ENCODE measurements at places on chromosomes 2 and 18.

DNA sequence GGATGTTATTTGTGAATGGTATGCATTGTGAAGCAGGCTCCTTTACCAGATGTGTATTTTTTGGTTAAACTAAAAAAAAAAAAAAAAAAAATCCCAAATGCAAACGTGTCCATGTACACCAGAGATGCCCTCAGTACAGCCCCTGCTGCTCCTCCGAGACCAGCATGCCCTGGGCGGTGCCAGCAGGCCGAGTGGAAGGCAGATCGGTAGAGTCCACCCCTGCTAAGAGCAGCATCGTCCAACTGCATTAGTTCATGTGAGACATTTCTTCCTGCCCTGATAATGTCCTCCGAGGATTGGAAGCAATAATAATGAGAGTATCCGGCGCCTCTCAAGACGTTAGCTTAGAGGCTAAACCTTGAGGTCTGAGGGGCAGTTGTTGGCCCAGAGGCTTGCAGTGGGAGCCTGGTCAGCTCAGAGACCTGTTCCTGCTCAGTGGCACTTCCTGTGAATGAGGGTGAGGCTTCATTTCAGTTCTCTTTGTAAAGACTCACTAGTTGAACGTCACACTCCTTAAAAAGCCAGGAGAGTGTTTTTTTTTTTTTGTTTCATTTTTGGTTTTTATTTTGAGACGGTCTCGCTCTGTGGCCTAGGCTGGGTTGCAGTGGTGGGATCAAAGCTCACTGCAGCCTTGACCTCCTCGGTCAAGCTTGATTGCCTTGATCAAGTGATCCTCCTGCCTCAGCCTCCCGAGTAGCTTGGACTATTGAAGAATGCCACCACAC lies 5.6 kb downstream of the SLC66A3 start:
- H3K27ac ChIP-seq = peak overlapping the region; percentile 35
- no peak for DNase-seq
- H3K4me3 ChIP-seq = no peak overlapping the region
- H3K27me3 ChIP-seq = no peaks in the 10 kb centered on the region

DNA sequence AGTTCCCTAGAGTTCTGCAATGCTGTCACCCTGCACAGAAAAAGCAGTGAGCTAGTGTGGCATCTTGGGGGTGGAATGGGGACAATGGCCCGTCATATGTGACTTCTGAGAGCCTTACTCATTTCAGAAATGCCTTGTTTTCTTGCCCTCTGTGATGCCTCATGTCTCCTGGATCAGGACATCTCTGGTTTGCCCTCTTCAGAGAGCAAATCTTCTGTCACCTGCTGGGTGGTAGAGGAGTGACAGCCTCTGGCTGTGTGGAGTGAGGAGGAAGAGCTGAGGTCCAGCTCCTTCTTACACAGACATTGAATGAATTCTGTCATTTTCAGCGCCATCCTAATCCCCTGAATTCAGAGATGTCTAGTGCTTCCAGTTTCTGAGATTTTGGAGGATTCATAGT lies 55.6 kb upstream of the PHLPP1 start:
- H3K27me3 ChIP-seq = no peaks in the 10 kb centered on the region
- no peak overlapping the region for H3K27ac ChIP-seq
- no peaks in the 10 kb centered on the region for H3K36me3 ChIP-seq
- DNase-seq = no peak

GRCh38 chr2:187593697-187594096 lies 39.5 kb upstream of the TFPI start:
- H3K27me3 ChIP-seq = no peaks in the 10 kb centered on the region
- no peak overlapping the region for H3K27ac ChIP-seq
- DNase-seq = no peak
- H3K36me3 ChIP-seq = no peaks in the 10 kb centered on the region

GRCh38 chr18:79922971-79923411 lies 28.5 kb downstream of the SLC66A2 start:
- H3K27ac ChIP-seq = no peak overlapping the region
- no peak overlapping the region for H3K4me3 ChIP-seq
- H3K27me3 ChIP-seq = no peaks in the 10 kb centered on the region
- no peaks in the 10 kb centered on the region for H3K4me1 ChIP-seq

DNA sequence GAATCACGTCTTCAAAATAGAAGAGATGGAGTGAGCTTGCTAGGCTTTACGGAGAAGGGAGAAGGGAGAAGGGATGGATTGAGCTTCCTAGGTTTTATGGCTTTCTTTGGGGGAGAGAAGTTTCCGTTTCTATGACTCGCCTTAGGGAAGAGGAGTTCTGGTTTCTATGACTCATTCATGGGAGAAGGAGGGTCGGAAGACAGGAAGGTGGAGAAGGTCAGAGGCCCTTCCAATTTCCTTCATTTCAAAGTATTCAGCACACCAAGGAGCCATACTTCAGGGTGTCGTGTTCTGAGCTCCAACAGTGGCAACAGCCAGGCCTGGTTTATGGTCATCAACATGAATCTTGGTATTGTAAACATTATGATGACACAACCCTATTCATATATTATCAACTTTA lies 284.7 kb upstream of the VWC2L start:
- no peak overlapping the region for H3K27ac ChIP-seq
- DNase-seq = no peak
- H3K4me1 ChIP-seq = no peaks in the 10 kb centered on the region

DNA sequence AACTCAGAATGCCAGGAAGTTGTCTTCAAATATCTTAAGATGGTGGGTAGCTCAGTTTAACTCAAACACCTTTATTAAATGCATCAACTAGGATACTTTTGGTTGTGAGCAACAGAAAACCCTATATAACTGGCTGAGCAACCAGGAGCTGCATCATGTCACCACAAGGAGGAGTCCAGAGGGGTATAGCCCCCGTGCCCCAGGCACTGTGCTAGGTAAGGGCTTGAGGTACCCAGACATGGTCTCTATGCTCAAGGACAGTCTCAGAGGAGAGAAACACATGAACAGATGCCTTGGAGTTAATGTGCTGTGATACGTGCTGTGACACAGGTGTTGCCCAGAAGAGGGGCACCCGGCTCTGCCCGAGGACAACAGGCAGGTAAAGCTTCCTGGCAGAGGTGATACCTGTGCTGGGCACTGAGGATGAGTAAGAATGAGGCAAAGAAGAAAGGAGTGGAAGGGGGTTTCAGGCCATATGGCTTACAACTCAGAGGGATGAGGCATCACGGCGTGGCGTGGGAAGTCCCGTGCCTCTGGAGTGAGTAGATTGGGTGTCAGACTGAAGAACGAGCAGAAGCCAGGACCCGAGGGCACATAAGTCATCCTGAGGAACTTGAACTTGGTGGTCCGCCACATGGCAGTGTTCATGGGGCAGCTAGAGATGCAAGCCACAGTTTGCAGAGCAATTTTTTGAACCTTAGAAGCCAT lies 32.0 kb upstream of the CAB39 start:
- no peak overlapping the region for H3K27ac ChIP-seq
- DNase-seq = no peak

DNA sequence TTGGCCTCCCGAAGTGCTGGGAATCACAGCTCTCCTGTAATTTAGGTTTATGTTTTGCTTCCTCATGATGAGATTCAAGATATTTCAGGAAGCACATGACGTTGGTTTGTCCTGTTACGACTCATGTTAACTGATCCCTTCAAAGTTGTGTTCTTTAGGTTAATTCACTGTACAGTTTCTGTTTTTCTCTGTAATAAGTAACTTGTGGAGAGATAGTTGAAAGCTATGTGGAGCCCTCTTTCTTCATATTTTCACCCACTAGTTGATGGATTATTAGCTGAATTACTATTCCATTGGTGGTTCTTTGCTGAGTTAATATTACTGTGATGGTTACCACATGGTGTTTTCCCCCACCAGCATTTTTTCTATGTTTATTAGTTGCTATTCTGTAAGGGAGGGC lies 18.3 kb upstream of the CHCHD5 start:
- no peak for DNase-seq
- no peak overlapping the region for H3K4me3 ChIP-seq
- peaks cover 2% of the 10 kb centered on the region for H3K36me3 ChIP-seq
- H3K27ac ChIP-seq = no peak overlapping the region

GRCh38 chr2:99819766-99820165 lies 322.6 kb downstream of the AFF3 start:
- no peak overlapping the region for H3K4me3 ChIP-seq
- no peaks in the 10 kb centered on the region for H3K27me3 ChIP-seq

- H3K36me3 ChIP-seq = no peaks in the 10 kb centered on the region
- H3K27ac ChIP-seq = no peak overlapping the region
- H3K27me3 ChIP-seq = peaks cover 4% of the 10 kb centered on the region
- DNase-seq = no peak
- H3K4me3 ChIP-seq = no peak overlapping the region
Observed at GRCh38 chr2:172155752-172156151, 53.1 kb upstream of the DLX2 start.

DNA sequence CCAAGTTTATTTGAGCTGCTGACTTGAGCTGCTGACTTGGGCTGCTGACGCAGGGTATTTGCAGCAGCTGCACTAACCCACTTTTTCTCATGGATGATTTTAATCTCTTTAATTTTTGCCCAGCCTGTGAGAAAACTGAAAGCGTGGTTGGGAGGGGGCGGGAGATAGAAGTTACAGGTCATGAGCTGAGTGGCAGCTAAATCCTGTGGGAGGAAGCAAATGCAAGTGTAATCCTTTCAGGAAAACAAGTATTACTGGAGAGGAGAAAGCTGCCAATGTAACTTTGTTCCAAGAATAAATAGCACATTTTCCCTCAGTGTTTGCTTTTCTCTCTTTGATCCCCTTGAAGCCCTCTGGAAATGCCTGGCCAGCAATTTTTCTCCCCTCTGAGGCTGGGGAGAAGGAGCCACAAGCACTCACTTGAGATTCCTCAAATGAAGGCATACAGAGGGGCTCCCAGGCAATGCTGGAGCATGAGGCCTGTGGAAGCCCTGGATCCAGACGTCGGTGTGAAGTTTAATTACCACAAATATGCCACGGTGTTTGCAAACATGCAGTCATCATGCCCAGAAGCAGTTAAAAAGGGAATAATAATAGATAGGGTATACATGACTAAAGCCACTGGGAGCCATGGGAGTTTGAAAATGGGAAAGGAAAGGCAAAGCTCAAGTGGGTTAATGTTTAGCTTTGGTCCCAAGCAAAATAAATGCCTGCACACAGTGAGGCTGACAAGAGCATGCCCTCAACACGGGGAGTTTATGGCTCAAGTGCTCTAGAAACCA lies 10.4 kb upstream of the EVA1A start:
- no peaks in the 10 kb centered on the region for H3K27me3 ChIP-seq
- H3K27ac ChIP-seq = peak overlapping the region; percentile 19
- DNase-seq = no peak
- H3K4me3 ChIP-seq = no peak overlapping the region

- H3K27me3 ChIP-seq = no peaks in the 10 kb centered on the region
- DNase-seq = no peak
- no peak overlapping the region for H3K4me3 ChIP-seq
- H3K27ac ChIP-seq = no peak overlapping the region
- H3K4me1 ChIP-seq = no peaks in the 10 kb centered on the region
- no peaks in the 10 kb centered on the region for H3K36me3 ChIP-seq
Observed at GRCh38 chr2:144137705-144138428, 382.1 kb downstream of the ZEB2 start.

- H3K27me3 ChIP-seq = no peaks in the 10 kb centered on the region
- H3K36me3 ChIP-seq = peaks cover 33% of the 10 kb centered on the region
- H3K27ac ChIP-seq = no peak overlapping the region
- no peak overlapping the region for H3K4me3 ChIP-seq
- no peak for DNase-seq
- no peaks in the 10 kb centered on the region for H3K4me1 ChIP-seq
Observed at GRCh38 chr2:209501579-209501978, 77.7 kb downstream of the MAP2 start.

GRCh38 chr2:227881866-227882517 lies 10.6 kb downstream of the DAW1 start:
- no peak overlapping the region for H3K27ac ChIP-seq
- no peak overlapping the region for H3K4me3 ChIP-seq
- no peaks in the 10 kb centered on the region for H3K36me3 ChIP-seq
- no peaks in the 10 kb centered on the region for H3K4me1 ChIP-seq
- no peaks in the 10 kb centered on the region for H3K27me3 ChIP-seq

DNA sequence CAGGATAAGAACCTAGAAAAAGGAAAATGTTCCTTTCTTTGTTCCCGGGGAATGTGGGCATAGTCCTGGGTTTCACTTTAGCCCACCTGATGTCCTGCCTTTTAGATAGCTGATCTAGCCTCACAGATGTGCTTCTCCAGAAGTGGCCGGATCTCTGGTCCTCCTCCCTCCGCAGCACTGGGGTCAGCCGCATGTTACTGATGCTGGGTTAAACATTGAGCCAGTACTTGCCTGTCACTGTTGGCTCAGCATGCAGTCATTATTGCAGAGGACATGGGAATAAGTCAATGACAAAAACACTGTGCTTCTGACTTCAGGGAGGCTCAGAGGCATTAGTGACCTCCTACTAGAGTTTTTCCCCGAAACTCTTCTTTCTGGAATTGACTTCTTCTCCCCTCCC lies 27.6 kb downstream of the NCK2 start:
- H3K27me3 ChIP-seq = no peaks in the 10 kb centered on the region
- DNase-seq = no peak
- H3K36me3 ChIP-seq = no peaks in the 10 kb centered on the region
- peaks cover 3% of the 10 kb centered on the region for H3K4me1 ChIP-seq
- H3K4me3 ChIP-seq = no peak overlapping the region

GRCh38 chr2:207744050-207744449 lies 25.7 kb downstream of the FZD5 start:
- H3K27me3 ChIP-seq = no peaks in the 10 kb centered on the region
- no peaks in the 10 kb centered on the region for H3K4me1 ChIP-seq
- no peak for DNase-seq
- no peak overlapping the region for H3K27ac ChIP-seq

- H3K4me1 ChIP-seq = no peaks in the 10 kb centered on the region
- no peak overlapping the region for H3K4me3 ChIP-seq
- H3K27me3 ChIP-seq = no peaks in the 10 kb centered on the region
- DNase-seq = no peak
Observed at GRCh38 chr2:209472112-209472832, 48.4 kb downstream of the MAP2 start.

- no peaks in the 10 kb centered on the region for H3K4me1 ChIP-seq
- no peaks in the 10 kb centered on the region for H3K27me3 ChIP-seq
- no peak overlapping the region for H3K27ac ChIP-seq
- DNase-seq = no peak
Observed at GRCh38 chr2:147051248-147051647, 793.6 kb upstream of the ACVR2A start.

- H3K36me3 ChIP-seq = no peaks in the 10 kb centered on the region
- H3K4me3 ChIP-seq = no peak overlapping the region
- H3K27me3 ChIP-seq = no peaks in the 10 kb centered on the region
- H3K27ac ChIP-seq = no peak overlapping the region
- DNase-seq = no peak
Observed at GRCh38 chr2:217076657-217077232, 216.9 kb upstream of the TNP1 start.

DNA sequence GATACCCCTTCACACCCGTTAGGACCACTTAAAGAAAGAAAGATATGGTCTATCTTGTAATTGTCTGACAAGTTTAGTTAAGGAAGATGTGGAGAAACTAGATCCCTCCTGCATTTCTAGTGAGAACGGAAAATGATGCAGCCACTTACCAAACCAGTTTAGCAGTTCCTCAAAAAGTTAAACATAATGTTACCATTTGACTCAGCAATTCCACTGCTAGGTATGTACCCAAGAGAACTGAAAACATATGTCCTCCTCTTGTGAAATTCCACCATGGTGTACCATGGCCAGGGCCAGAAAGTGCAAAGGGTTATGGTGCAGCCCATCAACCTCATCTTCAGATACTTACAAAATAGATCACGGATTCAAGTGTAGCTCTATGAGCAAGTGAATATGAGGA lies 79.0 kb upstream of the ID2 start:
- no peak overlapping the region for H3K27ac ChIP-seq
- H3K4me3 ChIP-seq = no peak overlapping the region
- H3K36me3 ChIP-seq = no peaks in the 10 kb centered on the region
- H3K4me1 ChIP-seq = no peaks in the 10 kb centered on the region

GRCh38 chr2:6730649-6731532 lies 134.8 kb downstream of the CMPK2 start:
- no peaks in the 10 kb centered on the region for H3K4me1 ChIP-seq
- H3K36me3 ChIP-seq = no peaks in the 10 kb centered on the region
- no peak overlapping the region for H3K4me3 ChIP-seq
- no peaks in the 10 kb centered on the region for H3K27me3 ChIP-seq
- no peak for DNase-seq
- H3K27ac ChIP-seq = no peak overlapping the region

All from tibial nerve (tissue), 4 donors.